ENCODE measurements at places on chromosomes 16 and 17.

- no peak for DNase-seq
Measured at GRCh38 chr16:4215106-4215505, 26.8 kb downstream of the SRL start.

GRCh38 chr17:59257101-59257500, 36.8 kb downstream of the GDPD1 start:
- no peak for DNase-seq

DNA sequence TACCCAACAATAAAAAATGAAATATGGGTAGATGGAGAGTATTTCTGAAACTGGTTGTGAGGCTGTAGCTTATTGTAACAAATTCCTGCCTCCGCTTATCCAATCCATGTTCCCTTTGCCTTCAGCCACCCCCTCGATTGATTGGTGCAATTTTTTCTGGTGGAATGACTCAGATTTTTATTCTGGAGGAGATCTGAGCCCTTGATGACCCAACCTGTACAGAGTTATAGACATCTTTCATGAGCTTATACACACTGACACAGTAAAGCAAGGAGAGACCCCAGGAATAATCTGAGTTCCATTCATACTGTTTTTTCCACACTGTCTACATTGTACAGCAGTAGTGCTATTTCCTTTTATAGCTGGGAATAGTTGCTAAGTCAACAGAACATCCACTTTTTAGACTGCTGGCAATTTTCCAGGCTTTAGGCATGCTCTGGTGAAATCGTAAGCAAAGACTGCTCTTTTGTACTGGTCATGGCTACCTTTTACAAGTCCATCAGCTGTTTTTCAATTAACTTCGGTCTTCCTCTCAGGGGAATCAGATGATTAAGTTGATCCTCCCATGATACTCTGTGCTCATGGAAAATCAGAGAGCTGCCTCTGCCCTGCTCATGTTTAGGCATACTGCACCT, 30.1 kb downstream of the CCL4 start:
- DNase-seq, result no peak

- no peak for DNase-seq
Measured at GRCh38 chr16:57357330-57358085, 1.1 kb upstream of the CCL22 start.

DNA sequence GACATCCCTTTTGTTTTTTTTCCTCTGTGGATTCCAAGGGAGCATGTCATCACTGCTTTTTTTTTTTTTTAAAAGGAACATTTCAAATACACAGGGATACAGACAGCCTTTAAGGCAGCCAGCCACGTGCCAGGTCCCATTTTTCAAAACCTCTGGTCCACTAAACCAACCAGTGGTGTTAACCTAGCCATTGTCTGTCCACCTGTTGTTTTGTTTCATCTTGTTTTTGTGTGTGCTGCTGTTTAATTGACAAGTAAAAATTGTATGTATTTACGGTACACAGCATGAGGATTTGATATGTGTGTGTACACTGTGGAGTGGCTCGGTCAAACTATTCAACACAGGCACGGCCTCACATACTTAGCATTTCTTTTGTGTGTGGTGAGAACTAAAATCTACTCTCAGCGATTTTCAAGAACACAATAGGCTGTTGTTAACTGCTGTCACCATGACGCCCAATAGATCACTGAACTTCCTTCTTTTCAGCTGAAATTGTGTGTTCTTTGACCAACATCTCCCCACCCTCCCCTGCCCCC, 19.2 kb downstream of the TMEM114 start:
- DNase-seq, result peak; percentile 68

DNA sequence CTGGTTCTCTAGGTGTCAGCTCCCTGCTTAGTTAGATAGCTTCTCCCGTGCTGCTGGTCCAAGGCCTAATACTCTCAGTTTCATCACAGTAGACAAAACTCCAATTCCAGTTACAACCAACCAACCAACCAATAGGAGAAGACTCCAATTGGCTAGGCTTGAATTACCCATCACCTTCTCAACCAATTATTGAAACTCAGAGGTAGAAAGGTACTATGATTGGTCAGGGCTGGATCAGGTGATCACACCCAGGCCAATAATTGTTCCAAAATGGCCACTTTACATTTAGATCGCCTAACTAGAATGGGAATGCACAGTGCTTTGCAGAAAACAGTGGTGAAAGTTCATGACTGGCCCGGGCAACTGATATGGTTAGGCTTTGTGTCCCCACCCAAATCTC, 49.5 kb upstream of the CRHR1 start:
- DNase-seq, result no peak
